ENCODE measurements at places on chromosomes 12 and 14.
A peak's percentile ranks its signal among the peaks of the same experiment; 100 is the strongest.

GRCh38 chr12:94590428-94590827 is 59.9 kb downstream of the TMCC3 start:
- no peak for DNase-seq

DNA sequence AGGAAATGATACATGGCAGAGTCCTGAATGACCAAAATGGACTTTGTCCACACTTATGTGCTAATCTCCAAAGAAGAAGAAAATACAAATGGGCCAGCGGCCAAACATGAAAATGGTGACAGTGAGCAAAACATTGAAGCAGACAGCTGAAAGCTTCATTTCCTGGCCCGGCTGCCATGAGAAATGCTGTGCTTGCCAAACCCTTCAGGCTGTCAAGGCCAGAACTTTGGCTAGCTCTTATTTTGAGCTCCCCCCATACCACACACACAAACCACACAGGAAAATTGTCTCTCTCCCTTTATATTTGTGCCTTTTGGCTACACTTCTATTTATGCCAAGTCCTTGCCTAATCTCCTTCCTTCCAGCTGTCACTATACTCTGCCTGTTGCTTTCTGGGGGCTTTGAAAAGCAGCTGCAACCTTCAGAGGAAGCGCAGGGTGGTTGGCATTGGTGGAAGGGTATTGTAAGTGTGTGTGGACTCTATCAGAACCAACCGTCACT is 323.8 kb downstream of the RAD51B start:
- DNase-seq: no peak

DNA sequence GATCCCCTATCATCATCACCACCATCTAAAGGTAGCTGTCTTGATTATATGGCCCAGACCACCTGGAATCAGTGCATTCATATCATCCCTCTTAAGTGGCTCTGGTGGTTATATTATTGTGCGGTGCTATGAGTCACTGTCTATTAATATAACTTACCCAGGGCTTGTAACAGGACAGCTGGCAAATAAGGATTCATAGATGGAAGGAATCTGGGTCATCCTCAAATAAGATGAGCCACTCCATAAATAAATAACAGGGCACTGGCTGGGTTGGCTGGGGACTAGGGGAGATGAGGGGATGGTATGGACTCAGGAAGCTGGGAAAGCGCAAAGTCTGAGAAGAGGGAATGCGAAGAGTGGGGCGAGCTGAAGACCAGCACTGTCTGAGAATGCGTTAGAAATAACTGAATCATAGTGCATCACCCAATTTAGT is 216.1 kb downstream of the NUAK1 start:
- no peak for DNase-seq

- DNase-seq: no peak
These were observed 17.0 kb upstream of the MIS18BP1 start for GRCh38 chr14:45270031-45270430.

- DNase-seq: no peak
These were observed 24.1 kb downstream of the NTN4 start for GRCh38 chr12:95766356-95767019.

DNA sequence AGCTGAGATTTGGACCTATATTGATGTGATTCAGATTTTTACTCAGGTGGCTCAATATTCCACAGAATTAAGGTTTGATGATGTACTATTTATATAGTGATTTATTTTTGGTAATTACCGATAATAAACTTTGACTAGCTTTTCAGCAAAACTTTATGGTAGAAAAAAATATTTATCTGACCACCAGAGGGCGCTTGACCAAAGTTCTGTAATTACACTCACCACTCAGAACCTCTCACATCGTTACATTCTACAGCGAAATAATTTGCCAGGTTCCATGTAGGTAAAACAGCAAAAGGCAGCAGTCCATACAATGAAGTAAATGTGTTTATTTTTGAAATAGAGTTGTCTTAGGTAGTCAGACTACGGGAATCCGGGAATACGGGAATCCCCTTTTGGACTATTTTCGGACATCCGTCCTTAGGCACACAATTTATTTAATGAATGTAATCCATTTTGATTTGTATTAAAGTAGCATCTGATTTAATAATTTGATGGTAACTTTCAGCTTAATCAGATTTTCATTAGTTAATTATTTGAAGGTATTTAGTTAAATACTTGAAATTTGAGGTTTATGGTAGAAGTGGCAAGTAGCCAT is 143.0 kb upstream of the DDHD1 start:
- DNase-seq: no peak

GRCh38 chr14:93375673-93376156 is 28.7 kb downstream of the COX8C start:
- DNase-seq: no peak

GRCh38 chr14:99554757-99555531 is 49.1 kb downstream of the CCDC85C start:
- DNase-seq: no peak

DNA sequence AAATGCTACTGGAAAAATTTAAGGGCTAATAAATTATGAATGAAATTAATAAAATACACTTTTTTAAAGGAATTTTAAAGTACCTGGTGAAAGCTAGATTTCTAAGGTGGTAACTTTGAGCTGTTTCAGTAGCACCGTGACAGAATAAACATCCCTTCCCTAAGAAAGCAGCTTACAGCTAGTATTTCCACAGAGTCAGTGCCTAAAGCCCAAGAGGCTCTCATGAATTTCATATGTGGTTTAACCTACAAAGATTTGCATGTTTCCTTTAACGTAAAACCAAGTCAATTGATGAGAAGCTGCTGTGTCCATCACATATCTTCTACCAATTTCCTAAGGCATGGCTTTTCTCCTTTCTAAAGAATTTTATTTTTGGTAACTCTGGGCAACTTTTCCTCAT is 56.8 kb downstream of the IFNG start:
- no peak for DNase-seq

DNA sequence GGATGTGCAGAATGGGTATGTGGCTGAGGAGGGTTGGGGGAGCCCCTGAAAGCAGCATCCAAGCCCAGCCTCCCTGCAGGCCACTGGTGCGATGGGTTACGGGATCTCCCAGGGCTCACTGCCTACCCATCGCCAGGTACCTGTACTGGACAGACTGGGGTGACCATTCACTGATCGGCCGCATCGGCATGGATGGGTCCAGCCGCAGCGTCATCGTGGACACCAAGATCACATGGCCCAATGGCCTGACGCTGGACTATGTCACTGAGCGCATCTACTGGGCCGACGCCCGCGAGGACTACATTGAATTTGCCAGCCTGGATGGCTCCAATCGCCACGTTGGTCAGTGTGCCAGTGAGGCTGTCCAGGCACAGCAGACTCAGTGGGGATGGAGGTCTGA is 18.3 kb upstream of the NXPH4 start:
- no peak for DNase-seq

- DNase-seq: no peak
These were observed 142.8 kb downstream of the NUAK1 start for GRCh38 chr12:105995961-105996431.

- DNase-seq: no peak
These were observed 26.5 kb downstream of the CD9 start for GRCh38 chr12:6226679-6227051.

- DNase-seq: no peak
These were observed 114.7 kb upstream of the AMIGO2 start for GRCh38 chr12:47194501-47194900.

DNA sequence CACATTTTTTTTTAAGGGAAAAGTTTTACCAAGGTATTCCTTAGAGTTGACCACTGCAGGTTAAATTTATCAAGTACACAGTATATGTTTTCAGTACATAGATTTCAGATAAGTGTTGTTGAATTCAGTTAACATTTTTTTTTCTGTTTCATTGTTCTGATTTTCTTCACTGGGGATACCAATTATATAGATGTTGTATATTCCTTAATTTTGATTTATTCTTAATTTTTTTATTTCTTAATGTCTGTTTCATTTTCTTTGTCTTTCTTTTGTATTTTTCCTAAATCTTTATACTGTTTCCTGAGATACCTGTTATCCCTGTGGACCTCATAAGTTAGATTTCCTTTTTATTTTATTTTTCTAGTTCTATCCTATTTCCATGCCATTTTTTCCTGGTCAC is 234.8 kb downstream of the TTC6 start:
- no peak for DNase-seq

DNA sequence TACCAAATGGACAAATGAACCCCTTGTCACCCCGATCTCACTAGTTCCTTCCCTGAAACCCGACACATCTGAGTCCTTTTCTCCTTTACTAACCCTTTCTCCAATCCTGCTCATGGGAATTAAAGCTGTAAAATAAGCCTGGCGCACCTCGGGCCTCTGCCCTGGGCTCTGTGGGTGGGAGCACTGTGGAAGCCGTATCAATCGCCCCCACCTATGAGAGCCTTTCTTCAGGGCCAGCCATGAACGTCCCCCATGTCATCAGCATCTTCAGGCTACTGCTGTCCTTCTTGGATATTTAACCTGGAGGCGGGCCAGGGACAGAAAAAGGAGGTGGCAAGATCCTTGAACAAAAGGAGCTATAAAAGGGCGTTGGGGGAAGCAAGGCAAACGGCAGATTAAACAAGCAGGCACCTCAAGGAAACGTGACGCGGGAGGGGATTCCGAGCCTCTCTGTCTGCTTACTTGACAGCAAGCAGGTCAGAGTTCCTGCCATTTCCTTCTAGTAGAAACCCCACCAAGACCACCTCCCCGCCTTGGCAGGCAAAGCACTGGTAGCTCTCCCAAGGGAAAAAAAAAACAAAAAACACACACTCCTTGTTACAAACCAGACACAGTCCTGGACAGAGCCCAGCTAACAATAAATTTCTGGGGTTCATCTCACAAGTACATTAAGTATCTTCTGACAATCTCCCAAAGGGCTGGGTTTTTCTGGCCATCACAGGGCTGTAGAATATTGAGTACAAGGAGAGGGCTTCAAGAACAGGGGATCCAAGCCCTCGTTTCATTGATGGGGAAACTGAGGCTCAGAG is 62.9 kb downstream of the DPF3 start:
- DNase-seq: no peak

DNA sequence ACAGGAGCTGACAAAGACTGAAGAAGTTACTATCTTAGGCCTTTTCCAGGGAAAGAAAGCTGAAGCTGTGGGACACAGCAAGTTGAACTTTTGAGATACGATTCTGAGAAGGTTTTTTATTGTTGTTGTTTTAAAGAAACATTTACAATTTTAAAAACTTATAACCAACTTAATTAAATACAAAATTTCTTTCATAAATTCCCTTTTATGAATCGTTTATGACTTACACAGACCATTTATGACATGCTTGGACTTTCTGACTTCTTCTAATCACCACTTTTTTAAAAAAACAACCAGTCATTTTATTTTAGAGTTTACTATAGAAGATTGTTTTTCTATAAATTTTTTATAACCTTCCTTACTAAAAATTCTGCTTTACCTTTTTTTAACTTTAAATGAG is 68.7 kb downstream of the DHRS2 start:
- DNase-seq: peak; percentile 28

DNA sequence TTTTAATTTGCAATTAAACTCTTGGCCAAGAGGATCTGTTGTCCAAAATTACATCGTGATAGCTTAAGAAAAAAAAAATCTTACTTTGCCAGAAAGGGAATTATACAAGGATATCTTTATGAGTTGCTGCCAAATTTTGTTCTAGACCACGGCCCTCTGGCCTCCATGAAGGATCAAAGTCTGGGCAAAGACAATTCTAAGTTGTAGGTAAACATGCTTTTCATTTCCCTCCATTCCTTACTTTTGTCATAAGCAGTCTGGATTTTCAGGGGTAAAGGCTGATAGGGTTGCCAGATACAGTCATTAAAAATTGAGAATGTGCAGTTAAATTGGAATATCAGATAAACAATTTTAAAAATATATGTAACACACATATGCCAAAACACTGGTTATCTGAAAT is 135.1 kb downstream of the MON2 start:
- DNase-seq: no peak

GRCh38 chr12:112352921-112353320 is 29.3 kb downstream of the HECTD4 start:
- no peak for DNase-seq

DNA sequence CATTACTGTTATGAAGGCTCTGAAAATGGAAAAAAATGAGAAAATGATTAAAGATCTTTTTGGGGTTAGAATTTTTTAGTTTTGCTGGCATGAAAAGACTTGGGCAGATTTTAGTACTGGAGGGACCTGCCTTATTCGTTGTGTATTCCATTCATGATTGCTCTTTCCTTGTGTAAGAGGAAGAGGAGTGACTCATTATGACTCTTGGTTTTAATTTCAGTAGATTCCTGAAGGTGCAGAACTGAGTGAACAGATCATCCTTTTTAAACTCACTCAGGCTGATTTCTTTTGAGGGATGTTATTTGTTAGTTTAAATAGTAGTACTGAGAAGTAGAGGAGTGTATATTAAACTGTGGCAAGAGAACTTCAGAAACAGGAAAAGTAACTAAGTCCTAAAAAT is 41.6 kb downstream of the AKAP6 start:
- no peak for DNase-seq

DNA sequence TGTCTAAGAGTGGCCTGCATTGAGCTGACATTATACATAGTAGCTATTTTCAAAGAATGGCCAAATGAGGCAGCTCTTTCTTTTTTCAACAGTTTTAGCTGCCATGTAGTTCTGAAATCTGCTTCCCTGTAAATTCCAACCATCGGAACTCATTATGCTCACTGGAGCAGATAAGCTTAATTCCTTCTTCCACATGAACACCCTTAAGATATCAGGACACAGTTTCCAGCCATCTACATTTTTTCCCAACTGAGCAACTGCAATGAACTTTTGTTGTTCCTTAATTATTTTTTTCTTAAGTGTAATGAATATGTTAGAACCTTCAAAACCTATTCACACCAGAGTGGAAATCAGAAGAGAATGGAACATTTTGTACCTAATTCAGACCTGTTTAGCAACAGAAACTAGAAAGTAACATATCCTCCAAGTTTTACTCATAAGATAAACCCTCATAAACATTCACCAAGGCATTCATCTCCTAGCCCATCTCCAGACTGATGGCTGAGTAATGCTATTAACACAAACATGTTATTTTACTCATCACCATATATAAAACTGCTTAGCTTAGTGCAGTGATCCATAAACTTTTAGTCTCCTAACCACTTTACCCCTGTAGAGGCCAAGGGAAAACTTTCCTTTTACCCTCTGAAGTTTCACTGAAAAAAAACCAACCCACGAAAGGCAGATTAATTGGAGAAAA is 296.1 kb upstream of the SYT1 start:
- no peak for DNase-seq

GRCh38 chr12:19546611-19547162 is 107.4 kb downstream of the AEBP2 start:
- DNase-seq: no peak

Data from NCI-H1930 (cell line).